ENCODE measurements at places on chromosomes 11 and 22.

GRCh38 chr22:38564669-38565068 lies 5.3 kb downstream of the DMC1 start:
- DNase-seq: no peak

DNA sequence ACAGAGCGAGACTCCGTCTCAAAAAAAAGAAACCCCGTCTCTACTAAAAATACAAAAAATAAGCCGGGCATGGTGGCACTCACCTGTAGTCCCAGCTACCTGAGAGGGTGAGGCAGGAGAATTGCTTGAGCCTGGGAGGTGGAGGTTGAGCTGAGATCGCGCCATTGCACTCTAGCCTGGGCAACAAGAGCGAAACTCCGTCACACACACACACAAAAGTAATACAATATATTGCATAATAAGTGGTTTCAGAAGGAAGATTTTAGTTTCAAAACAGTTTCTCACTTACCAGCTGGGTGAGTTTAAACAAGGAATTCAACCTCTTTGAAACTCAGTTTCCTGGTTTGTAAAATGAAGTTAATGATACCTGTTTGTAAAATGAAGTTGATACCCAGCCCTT lies 32.7 kb upstream of the HTR3A start:
- DNase-seq: no peak

- no peak for DNase-seq
Measured at GRCh38 chr11:108947654-108948570, 283.0 kb downstream of the DDX10 start.

DNA sequence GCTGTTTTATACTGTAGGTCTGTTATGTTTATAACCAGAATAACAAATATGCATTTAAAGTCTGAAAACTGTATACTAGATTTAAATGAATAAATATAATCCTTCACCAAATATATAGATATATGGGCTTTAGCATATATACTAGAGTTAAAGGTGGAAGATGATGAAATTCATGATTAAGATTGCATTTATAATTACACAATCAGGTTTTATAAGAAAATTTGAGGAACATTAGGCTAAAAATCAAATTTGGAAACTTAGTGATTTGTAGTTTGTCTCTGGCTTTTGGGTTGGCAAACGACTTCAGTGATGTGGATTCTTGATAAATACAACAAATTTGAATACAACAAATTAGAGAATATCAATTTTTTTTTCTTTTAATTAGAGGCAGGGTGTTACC lies 10.0 kb downstream of the BCL2L13 start:
- no peak for DNase-seq

DNA sequence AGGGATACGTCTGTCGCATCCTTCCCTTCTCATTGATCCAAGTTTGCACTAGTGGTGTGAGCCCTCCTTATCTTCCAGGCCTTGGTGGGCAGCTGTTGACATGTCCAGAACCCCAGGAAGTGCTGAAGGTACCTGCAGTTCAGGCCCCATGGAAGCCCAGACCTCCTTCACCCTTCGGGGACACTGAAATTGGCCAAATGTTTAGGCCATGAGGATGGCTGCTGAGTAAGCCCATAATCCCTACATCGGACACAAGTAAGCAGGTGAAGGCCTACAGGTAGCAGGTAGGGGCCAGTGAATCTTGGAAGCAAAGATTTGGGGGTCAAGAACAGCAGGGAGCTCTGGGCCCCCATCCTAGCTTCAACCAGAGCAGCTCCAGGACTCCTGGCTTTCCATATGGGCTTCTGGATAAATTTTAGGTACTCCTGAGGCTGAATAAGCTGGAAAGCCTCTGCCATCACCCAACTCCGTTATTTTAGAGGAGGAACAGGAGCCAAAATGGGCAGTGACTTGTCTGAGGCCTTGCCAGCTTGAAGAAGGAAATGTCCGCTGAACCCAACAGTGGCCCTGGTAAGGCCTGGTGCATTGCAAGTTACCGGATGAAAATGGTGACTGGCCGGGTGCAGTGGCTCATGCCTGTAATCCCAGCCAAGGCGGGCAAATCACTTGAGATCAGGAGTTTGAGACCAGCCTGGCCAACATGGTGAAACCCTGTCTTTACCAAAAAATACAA lies 45.2 kb downstream of the MORC2 start:
- DNase-seq: no peak

GRCh38 chr11:43832536-43832935 lies 48.1 kb upstream of the ALKBH3 start:
- no peak for DNase-seq

DNA sequence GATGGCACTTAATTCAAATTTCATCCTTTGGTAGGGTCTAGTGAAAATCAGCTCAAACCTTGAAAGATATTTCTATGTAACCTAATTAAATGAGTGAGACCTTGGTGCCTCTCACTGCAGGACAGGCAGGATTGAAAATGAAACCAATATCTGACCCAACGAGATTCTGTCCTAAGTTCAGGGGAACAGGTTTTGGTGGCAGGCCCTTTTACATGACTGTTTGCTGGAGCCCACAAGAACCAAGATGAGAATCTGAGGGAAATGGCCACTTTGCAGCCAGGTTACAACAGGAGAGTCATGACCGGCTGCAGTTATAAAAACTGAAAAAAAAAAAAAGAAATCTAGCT lies 130.2 kb downstream of the TRIM44 start:
- no peak for DNase-seq

DNA sequence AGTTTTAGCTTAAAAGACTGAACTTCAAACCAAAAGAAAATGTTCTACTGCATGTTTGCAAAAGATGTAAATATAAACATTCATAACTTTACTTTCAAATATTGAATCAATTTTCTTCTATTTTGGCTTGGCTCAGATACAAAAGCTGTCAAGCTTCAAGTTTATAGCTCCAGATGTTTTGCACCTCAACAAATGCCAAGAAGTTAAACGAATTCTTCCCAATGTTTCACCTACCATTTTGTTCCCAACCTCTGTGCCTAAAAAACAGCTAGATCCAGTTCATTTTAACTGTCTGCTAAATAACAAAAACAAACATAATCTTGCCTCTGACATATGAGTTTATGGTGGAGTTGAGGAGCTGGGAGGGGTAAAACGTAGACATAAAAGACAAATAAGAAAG lies 76.5 kb downstream of the RAB30 start:
- DNase-seq: no peak

DNA sequence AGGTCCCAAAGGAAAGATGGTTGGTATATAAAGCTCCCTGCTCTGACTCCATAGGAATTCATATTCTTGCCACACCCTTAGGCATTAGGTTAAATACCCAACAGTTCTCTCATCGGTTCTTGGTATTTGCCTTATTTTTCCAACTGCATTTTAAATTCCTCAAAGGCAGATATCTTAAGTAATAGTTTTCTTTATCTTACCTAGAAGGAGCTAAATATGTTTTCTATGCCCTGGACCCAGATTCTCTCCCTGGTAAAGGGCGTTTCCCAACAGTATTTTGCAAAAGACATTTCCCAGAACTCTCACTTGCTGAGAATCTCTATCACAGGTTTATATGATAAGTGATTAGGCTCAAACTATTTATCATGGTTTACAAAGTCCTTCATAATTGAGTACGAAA lies 158.6 kb upstream of the BDNF start:
- DNase-seq: no peak

GRCh38 chr11:96211436-96211835 lies 131.6 kb downstream of the MAML2 start:
- DNase-seq: no peak

DNA sequence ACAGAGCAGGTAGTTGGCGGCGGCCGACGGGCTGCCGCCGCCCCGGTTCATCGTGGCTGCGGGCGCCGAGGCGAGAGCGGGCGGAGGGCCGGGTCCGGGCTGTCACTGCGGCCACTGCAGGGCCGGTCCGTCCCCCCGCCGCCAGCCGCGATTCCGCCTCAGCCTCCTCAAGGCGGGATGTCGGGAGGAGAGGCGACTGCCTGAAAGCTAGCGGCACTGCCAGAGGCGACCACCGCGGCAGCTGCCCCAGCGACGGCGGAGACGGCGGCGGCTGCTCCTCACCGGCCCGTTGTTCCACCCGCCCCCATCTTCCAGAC lies 234 bp downstream of the SESN3 start:
- DNase-seq: no peak

- DNase-seq: no peak
Measured at GRCh38 chr22:37571258-37571991, 8.5 kb downstream of the LGALS2 start.
